ENCODE measurements at places on chromosomes 16 and 17.

DNA sequence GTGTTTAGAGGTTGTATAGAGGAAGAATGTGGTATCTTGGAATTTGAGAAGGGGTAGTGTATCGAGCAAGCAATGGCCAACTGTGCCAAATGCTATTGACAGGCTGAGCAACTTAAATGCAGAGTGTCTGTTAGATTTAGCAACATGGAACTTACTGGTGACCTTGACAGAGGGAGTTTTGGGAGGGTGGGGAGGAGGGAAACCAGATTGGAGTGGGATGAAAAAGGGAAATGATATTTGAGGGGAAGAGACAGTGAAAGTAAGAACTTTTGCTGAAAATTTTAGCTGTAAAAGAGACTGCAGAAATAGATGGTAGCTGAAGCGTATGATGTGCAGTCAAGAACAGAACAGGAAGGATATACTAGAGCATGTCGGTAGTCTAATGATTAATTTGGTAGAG lies 1.1 kb downstream of the LRRC36 start:
- no peak for DNase-seq

- peak; percentile 64 for DNase-seq
Measured at GRCh38 chr16:49921791-49922456, 66.0 kb upstream of the ZNF423 start.

DNA sequence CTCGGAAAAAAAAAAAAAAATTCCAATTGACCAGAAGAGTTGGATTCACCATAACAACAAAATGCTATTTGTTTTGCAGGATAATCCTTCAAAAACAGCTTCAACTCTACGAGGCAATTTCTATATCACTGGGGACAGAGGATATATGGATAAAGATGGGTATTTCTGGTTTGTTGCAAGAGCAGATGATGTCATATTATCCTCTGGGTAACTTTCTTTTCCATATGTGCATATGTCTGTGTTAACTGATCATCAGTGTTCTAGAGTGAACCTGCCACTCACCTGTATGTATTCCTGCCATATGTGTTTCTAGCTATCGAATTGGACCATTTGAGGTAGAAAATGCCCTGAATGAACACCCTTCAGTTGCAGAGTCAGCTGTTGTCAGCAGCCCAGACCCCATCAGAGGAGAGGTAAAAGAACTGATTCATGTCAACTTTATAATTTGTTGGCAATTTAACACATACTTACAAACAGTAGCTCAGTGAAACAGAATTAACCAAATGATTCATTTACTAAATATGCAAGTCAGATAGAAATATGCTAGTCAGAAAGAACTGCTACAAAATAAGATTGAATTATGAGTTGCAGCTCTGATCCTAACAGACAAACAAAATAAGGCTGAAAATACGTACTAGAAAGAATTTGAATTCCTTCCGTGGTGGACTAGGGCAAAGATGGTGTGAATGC lies 14.2 kb downstream of the ERI2 start:
- no peak for DNase-seq

GRCh38 chr17:14019186-14019956 lies 49.9 kb upstream of the COX10 start:
- no peak for DNase-seq

DNA sequence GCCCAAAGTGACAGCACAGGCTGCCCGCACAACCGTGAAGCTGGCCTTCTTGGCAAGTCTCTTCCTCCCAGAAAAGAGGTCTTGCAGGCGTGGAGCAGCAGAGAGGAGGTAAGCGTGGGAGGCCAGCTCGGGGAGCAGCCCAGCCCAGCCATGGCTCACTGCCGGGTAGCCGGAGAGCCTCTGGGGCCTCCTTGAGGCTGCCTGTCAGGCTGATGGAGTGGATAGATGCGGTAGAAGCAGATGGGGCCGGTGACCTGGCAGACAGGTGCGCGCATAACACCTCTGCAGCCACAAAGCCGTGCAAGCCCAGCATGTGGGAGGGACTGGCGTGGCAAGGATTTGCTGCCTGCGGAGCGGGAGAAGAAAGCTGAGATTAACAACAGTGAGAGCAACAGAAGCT lies 17.1 kb upstream of the DOK4 start:
- DNase-seq: no peak

DNA sequence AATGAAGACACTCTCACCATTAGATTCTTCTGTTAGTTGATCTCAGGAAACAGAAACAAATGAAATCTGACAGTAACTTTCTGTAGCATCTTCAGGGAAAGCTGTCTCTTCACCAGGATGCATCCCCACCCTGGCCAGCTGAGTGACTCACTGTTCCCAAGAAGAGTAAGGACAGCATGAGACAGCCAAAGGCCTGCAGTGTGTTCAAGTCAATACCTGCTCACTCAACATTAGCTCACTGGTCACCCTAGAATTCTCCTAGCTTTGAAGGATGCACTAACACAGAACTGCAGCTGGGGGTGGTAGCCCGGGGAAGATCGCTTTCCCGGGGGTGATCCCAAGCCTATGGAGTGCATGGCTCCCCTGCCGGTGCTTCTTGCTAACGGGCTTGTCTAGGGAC lies 28.2 kb upstream of the CLEC18B start:
- peak; percentile 66 for DNase-seq

DNA sequence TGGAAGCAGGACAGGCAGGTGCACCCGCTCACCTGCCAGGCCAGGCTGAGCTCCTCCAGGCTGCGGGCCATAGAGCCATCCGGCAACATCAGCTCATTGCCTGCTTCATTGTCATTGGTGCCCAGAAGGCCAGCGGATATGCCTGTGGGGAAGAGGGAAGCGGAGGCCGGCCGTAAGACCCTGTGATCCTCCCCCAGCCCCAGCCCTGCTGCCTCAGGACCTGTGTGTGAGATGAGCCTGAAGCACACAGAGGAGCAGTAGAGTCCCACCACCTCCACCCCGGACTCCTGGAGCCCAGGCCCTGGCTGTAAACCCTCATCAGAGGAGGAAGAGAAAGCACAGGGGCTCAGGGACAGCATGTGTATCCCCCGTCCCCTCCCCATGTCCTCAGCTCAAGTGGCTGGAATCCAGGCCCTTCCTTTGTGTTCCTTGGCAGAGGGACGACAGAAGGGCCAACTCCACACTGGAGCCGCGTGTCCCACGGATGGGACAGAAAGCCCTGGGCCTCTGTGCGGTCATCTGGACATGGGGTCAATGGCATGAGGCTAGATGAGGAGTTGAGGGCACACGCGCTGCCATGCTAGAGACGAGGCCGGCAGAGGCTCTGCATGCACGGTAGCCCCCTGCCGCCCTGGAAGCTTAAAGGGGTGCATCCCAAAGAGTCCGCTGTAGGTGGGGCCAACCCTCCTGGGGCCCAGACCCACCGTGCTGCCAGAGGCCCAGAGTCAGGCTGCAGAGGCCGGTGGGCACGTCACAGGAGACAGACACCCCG lies 39.1 kb downstream of the RMI2 start:
- no peak for DNase-seq

DNA sequence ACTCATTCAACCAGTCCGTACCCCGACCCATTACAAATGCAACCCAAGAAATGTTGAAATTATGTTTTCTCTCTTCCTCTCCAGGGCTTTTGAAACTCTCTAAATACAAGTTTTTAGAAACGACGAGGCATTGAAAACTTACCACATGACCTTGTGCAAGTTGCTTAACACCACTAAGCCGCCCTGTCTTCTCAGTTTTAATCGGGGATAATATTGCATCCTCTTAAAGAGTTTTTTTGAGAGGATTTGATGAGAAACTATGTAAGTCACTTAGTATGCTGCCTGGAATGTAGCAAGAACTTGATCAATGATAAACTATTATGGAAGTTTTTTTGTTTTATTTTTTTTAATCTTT lies 149.0 kb upstream of the FAM20A start:
- no peak for DNase-seq
